ENCODE measurements at places on chromosomes 6 and 20. TPM values are rescaled to one million over a fixed set of nuclear protein-coding genes. Genes with fewer than 3 reads are reported as not detected.

The ADGRB3 gene
- total RNA-seq, result 0.05 TPM

The SCUBE3 gene
- not detected for total RNA-seq

DNA sequence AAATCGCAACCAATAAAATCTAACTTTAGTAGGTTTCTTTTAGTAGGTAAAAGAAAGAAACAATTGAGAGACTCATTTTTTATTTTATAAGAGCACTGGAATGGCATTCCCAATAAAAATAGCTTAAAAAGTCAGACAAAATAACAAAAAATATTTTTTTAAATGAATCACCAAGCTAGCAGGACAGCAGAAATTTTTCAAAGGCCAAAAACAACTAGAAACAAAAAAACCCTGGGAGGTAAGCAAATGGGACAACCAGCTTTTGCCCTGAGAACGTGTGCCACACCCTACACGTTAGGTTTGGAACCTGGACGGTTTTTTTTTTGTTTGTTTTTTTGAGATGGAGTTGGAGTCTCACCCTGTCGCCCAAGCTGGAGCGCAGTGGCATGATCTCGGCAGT lies 19.6 kb downstream of the GPLD1 start:
- no peak for ATAC-seq

The AHI1 gene
- total RNA-seq, result 24.2 TPM

DNA sequence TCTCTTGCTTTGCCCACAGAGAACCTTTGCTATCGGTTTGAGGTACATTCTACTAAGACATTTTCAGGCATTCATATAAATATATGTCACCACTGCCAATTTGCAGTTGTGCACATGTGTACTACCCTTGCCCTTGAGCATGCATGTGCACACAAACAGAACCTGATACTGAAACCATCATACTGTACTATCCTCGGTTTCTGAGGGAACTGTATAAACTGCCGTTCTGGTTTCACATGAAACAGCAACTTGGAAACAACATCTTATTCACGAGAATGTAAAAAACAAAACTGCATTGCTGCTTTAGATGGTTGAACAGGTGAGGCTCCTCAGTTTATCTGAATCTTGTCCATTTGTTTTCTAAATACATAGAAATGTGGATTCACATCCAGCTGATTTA lies 151.2 kb upstream of the TMEM170B start:
- peak; percentile 52 for ATAC-seq

The TMEM170B gene
- 0.69 TPM for total RNA-seq

DNA sequence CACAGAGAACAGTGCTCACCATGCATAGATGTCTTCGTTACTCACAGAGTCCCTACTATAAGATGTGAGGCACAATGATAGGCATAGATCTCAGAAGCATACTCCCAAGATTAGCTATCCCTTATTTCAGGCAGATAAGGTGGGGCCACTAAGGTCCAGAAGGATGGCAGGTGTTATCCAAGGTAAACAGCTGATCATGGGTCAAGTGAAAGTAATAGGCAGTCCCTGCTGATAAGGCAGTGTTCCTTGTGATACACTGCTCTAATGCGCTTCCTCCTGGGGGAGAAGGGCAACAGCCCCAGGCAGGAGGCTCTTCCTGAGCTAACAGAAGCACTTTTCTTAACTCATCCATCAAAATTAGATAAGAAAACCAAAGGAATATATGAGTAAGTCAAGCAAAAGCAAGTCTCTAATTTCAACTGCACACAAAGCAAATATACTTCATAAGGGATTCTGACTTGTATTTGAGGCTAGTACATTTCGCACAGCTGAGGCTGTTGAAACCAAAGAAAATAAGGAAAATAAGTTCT lies 42.2 kb downstream of the METTL24 start:
- ATAC-seq, result no peak

DNA sequence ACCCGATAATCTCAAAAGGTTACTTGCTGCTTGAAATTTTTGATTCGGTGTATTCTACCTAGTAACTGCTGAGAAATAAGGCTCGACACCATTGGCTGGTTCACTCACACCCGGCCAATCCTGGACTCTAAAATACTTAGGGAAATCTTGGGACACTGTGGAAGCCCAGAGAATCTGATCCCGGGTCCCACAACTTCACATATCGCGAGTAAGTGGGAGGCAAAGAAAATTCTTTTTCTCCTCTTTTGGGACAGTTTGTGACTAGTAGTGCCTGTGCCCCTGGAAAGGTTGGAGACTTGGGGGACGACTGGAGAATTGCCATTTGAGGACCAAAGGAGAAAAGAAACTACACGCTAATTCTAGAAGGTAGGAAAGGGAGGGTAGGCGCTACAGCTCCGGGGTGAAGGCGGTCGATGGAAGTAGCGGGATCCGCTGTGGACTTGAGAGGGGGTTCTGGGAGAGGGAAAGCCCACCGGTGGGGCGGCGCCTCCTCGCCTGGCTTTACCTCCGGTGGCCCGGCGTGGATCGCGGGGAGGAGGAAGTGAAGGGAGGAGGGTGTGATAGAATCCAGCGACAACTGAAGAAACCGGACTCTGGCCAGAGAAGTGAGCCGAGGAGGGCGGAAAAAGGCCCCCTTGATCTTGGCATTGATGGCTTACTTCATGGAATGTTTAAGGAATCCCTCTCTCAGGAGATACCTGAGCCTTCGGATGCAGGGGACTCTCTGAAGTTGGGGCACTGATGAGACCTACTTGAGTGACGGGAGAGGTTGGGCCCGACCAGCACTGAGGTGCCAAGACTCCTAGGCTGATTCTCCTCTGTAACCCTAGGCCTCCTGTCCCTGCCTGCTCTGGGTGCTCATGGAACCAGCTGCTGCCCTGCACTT lies 18.8 kb upstream of the BTN3A3 start:
- ATAC-seq, result peak; percentile 97

The TTK gene
- total RNA-seq, result 38.1 TPM

DNA sequence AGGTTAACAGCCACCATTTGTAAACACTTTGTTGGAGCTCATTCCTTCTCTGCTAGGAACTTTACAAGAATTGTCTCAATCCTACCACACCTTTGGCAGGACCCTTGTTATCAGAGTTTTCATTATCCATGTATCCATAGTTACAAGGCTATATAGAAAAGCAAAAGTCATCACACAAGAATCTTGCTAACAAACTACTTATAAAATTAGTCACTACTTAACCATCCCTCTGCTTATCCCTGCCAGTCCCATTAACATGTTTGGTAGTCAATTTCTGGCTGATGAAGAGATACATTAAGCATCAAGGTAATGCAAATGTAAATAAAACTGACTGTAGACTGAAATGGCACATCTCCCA lies 10.4 kb downstream of the ZSWIM3 start:
- no peak for ATAC-seq

GRCh38 chr6:160161647-160161986 lies 40.0 kb downstream of the SLC22A1 start:
- no peak for ATAC-seq

The FAXC gene
- total RNA-seq, result not detected

- peak; percentile 24 for ATAC-seq
Measured at GRCh38 chr6:25312703-25313102, 33.5 kb downstream of the CARMIL1 start.

DNA sequence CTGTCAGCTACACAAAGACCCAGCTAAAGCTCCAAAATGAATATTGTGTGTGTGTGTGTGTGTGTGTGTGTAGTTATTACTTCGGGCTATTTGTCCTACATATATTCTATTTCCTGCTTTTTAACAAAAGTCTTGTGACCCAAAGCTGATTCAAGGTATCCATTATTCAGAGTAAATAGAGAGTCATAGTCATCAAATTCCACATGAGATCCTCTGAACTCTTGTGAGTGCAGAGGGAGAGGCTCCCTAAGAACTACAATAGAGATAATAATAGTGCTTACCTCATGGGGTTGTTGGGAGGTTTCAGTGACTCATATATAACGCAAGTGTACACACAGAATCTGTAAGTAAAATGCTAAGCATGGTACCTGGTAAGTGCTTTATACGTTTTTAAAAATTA lies 95.6 kb upstream of the SHLD1 start:
- peak; percentile 68 for ATAC-seq

The EDN3 gene
- not detected for total RNA-seq

The DSE gene
- 26.0 TPM for total RNA-seq

The PNPLA1 gene
- not detected for total RNA-seq

DNA sequence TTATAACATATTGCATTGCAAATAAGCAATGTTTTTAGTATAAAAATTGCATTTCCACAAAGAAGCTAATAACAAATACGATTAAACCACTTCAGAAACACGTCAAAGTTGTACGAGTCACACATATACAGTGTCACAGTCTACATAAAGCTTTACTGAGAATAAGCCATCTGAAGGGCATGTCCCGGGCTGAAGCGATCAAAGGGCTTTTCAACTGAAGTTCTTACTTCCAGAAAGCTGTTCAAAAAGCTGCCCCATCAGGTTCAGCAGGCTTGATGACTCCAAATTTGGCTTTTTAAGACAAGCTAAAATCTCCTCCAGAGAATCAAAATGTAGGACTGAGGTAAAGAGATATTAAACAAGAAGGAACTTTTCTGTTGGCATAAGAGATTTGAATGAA lies 37.5 kb upstream of the HAO1 start:
- no peak for ATAC-seq

The UNC93A gene
- total RNA-seq, result not detected

GRCh38 chr6:41334482-41335040 lies 847 bp upstream of the NCR2 start:
- ATAC-seq, result no peak

The SMPD2 gene
- total RNA-seq, result 9.7 TPM

DNA sequence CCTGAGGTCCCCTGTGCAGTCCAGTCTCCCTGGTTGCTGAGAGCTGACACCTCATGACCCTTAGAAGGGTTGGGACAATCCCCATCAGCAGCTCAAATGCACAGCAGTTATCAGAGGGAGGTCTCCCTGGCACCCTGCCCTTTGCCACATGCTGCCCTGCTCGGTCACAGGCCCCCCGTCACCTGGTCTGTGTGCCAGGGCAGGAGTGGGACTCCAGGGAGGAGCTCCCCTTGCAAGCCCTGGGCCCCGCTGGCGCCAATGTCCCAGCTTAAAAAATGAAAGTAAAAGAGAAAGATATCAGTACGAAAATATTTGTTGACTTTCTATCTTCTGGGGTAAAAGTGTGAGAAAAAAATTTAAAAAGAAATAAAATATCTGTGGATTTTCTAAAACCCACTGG lies 68.1 kb upstream of the SLC22A16 start:
- no peak for ATAC-seq

The FRK gene
- total RNA-seq, result 0.05 TPM

DNA sequence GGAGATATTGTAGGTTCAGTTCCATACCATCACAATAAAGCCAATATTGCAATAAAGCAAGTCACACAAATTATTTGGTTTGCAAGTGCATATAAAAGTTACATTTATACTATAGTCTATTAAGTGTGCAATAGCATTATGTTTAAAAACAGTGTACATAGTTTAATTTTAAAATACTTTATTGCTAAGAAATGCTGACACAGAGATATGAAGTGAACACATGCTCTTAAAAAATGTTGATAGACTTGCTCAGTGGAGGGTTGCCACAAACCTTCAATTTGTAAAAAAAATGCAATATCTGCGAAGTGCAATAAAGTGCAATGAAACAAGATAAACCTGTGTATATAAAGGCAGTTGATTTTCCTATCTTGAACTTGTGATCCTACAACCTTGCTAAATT lies 161.5 kb downstream of the PRDM13 start:
- no peak for ATAC-seq

GRCh38 chr6:153023977-153024708 lies 21.6 kb upstream of the MTRF1L start:
- ATAC-seq, result peak; percentile 90

GRCh38 chr6:56096541-56096940 lies 150.8 kb downstream of the COL21A1 start:
- no peak for ATAC-seq

DNA sequence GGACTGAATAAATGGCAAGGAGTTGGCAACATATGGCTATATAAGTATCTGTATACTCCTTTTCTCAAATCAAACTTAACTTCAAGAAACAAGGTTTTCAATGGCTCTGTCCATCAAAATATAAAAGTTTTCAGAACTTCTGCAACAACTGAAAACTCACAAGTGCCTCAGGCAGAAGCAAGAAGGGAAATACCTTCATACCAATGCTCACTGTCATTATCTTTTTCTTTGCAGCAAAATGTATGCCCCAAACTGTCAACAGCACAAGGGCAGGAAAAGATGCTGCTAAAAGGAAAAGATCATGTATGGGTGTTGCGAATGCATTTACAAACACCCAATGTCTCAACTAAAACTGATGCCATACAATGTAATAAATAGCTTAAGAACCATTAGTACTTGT lies 45.9 kb downstream of the PTPRK start:
- ATAC-seq, result no peak
